Esophagus squamous epithelium (tissue), 5 donors: ENCODE measurements at places on chromosomes 4 and X. TPM values are rescaled to one million over a fixed set of nuclear protein-coding genes. Genes with fewer than 3 reads are reported as not detected.

DNA sequence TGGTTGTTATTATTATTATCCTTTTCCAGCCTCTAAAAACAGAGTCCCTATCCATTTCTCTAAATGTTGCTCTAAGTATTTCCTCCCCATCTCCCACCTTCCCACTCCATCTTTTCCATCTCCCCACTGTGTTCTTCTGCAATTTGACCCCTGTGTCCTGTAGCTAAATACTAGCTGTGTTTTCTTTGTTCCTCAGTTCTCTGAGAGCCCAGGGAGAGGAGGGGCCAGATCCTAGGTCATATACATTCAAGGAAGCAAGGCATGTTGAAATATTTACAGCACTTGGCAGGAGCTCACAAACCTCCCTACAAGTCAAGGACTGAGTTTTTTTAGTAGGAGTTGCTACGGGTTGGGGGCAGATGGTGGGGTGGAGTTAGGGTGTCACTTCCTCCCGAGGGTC, 10.5 kb downstream of the SLC16A2 start:
- no peaks in the 10 kb centered on the region for H3K27me3 ChIP-seq
- DNase-seq, result no peak
- no peaks in the 10 kb centered on the region for H3K4me1 ChIP-seq
- H3K27ac ChIP-seq, result no peak overlapping the region

DNA sequence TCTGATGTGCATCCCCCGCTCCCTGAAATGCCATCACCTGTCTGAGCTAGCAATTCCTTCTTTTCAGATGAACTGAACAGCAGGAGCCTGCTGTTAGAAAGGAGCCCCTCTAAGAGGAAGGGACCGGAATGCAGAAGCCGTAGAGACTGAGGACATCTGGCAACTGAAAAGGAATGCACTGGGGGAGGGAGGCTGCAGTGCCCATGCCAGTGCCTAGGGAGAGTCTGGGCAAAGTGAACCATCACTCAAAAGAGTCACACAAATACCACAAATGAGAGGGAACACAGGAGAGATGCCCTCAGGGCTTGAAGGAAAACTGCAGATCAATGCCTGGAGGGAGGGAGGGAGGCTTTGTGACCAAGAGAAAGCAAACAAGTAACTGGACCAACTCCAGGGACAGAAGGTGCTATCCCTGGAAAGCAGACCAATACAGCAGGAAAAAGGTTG, 93.9 kb upstream of the CBR4 start:
- H3K27me3 ChIP-seq, result no peaks in the 10 kb centered on the region
- H3K27ac ChIP-seq, result no peak overlapping the region
- H3K4me1 ChIP-seq, result peaks cover 36% of the 10 kb centered on the region
- DNase-seq, result no peak
- no peak overlapping the region for H3K4me3 ChIP-seq

PTTG2 gene
- not detected for total RNA-seq

FGB gene
- not detected for total RNA-seq

GPRASP2 gene
- 6.1 TPM for total RNA-seq

DNA sequence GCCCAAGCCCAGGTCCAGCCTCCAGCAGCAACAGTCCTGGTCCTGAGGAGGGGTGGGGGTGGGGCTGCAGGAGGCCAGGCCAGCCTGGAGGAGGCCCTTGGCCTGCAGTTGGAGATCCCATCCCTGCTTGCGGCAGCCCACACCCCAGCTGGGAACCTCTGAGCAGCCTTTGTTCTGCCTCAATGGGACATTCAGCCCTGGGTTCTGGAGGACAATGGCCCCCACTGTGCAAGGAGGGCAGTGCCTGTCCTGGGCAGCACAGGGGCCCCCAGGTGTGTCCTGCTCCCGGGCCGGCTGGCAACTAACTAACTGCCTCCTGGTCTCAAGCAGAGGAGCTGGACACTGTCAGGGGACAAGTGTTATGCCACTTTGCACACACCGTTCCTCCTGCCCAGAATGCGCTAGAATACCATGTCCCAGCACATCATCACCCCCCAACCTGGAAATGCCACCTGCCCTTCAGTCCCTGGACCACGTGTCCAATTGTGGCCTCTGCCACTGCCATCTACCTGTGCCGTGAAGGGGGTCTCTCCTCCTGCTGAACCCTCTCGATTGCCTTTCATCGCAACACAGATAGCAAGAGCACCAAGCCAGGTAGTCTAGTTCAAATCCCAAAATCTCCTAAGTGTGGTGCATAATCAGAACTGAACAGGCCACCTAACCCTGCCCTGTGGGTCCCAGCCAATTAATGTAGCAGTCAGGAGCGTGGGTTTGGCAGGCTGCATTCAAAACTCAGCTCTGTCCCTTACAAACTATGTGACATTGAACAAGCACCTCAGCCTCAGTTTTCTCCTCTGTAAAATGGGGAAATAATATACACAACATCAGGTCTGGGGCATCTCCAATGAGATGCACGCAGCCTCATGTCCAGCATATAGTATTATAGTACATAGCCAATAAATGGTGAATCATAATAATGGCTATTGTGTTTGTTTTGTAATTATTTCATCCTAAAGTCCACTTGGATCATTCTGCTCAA, 8.8 kb downstream of the PPP2R2C start:
- DNase-seq, result no peak
- no peak overlapping the region for H3K27ac ChIP-seq
- H3K4me1 ChIP-seq, result no peaks in the 10 kb centered on the region
- no peaks in the 10 kb centered on the region for H3K36me3 ChIP-seq
- no peaks in the 10 kb centered on the region for H3K27me3 ChIP-seq

ATOH1 gene
- not detected for total RNA-seq

RAB39B gene
- 0.18 TPM for total RNA-seq

POU4F2 gene
- not detected for total RNA-seq

RAB33B gene
- total RNA-seq, result 6.0 TPM

GRCh38 chrX:55011294-55011693, 11.1 kb downstream of the APEX2 start:
- H3K4me3 ChIP-seq, result no peak overlapping the region
- no peaks in the 10 kb centered on the region for H3K27me3 ChIP-seq
- DNase-seq, result no peak

ETDB gene
- not detected for total RNA-seq

ASB11 gene
- total RNA-seq, result not detected

DNA sequence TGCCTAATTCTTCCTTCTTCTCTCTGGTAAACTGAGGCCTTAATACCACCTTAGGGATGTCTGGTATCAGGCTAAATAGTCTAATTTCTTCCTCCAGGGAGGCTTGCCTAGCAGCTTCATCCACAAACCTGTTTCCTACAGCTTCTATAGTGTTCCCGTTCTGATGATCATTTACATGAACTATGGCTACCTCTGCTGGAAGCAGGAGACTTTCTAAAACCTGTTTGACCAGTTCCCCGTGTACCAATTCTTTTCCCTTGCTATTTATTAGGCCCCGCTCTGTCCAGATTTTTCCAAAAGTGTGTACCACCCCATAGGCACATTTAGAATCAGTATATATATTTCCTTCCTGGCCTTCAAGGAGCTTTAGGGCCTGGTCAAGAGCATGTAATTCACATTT, 5.8 kb upstream of the USP38 start:
- H3K4me1 ChIP-seq, result no peaks in the 10 kb centered on the region
- H3K27me3 ChIP-seq, result no peaks in the 10 kb centered on the region
- no peak for DNase-seq
- no peak overlapping the region for H3K27ac ChIP-seq
- no peak overlapping the region for H3K4me3 ChIP-seq

DNA sequence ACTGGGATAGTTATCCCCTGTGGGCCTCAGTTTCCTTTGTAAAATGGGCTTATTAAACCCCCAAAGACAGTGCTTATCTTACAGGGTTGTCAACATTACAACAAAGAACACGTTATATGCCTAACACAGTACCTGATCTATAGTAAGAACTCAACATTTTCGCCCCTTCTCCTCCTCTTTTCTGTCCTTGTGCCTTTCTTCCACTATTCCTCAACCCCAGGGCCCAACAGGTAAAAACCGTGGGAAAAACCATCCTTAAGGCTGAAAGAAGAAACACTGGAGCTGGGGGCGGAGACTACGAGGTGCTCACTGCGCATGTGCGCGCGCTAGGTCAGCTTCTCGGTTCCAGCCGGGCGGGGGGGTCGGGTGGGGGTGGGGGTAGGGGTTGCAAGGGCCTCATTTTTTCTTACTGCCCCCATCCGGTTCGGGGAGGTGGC, 426 bp upstream of the XIAP start:
- DNase-seq, result no peak
- peak overlapping the region; percentile 69 for H3K4me3 ChIP-seq
- H3K27me3 ChIP-seq, result no peaks in the 10 kb centered on the region
- H3K36me3 ChIP-seq, result no peaks in the 10 kb centered on the region

- H3K27me3 ChIP-seq, result no peaks in the 10 kb centered on the region
- H3K27ac ChIP-seq, result no peak overlapping the region
- no peak overlapping the region for H3K4me3 ChIP-seq
- no peak for DNase-seq
- no peaks in the 10 kb centered on the region for H3K36me3 ChIP-seq
These were observed 134.9 kb upstream of the LEF1 start for GRCh38 chr4:108303488-108304177.

GRCh38 chr4:61182915-61183314, 17.2 kb upstream of the ADGRL3 start:
- no peaks in the 10 kb centered on the region for H3K4me1 ChIP-seq
- no peaks in the 10 kb centered on the region for H3K36me3 ChIP-seq
- no peaks in the 10 kb centered on the region for H3K27me3 ChIP-seq
- no peak for DNase-seq
- no peak overlapping the region for H3K4me3 ChIP-seq

GRCh38 chr4:6085028-6085690, 66.9 kb upstream of the C4orf50 start:
- H3K27me3 ChIP-seq, result no peaks in the 10 kb centered on the region
- no peaks in the 10 kb centered on the region for H3K4me1 ChIP-seq
- no peak overlapping the region for H3K27ac ChIP-seq

- H3K4me1 ChIP-seq, result no peaks in the 10 kb centered on the region
- no peak overlapping the region for H3K27ac ChIP-seq
- no peak overlapping the region for H3K4me3 ChIP-seq
These were observed 128.5 kb downstream of the LRBA start for GRCh38 chr4:150886597-150886996.

GRCh38 chr4:126018274-126018673, 703.5 kb downstream of the FAT4 start:
- no peak overlapping the region for H3K27ac ChIP-seq
- H3K27me3 ChIP-seq, result no peaks in the 10 kb centered on the region
- H3K4me3 ChIP-seq, result no peak overlapping the region
- H3K36me3 ChIP-seq, result no peaks in the 10 kb centered on the region
- no peaks in the 10 kb centered on the region for H3K4me1 ChIP-seq

SORBS2 gene
- total RNA-seq, result 286 TPM

- DNase-seq, result no peak
- no peak overlapping the region for H3K27ac ChIP-seq
- H3K4me1 ChIP-seq, result no peaks in the 10 kb centered on the region
- H3K36me3 ChIP-seq, result no peaks in the 10 kb centered on the region
These were observed 550.9 kb upstream of the BOD1L1 start for GRCh38 chr4:14178421-14178820.

GRCh38 chrX:49071877-49072711, 1.7 kb downstream of the PRAF2 start:
- H3K4me1 ChIP-seq, result peaks cover 7% of the 10 kb centered on the region
- DNase-seq, result no peak
- H3K4me3 ChIP-seq, result peak overlapping the region; percentile 68
- H3K27ac ChIP-seq, result peak overlapping the region; percentile 61
- H3K36me3 ChIP-seq, result no peaks in the 10 kb centered on the region

- no peaks in the 10 kb centered on the region for H3K36me3 ChIP-seq
- no peak for DNase-seq
- H3K27ac ChIP-seq, result no peak overlapping the region
- H3K27me3 ChIP-seq, result no peaks in the 10 kb centered on the region
These were observed 400.6 kb downstream of the IL15 start for GRCh38 chr4:142036795-142037583.

- peaks cover 34% of the 10 kb centered on the region for H3K27me3 ChIP-seq
- H3K36me3 ChIP-seq, result no peaks in the 10 kb centered on the region
- no peak for DNase-seq
- no peak overlapping the region for H3K27ac ChIP-seq
- peaks cover 36% of the 10 kb centered on the region for H3K4me1 ChIP-seq
These were observed 826 bp downstream of the POU4F2 start for GRCh38 chr4:146639506-146639932.

DNA sequence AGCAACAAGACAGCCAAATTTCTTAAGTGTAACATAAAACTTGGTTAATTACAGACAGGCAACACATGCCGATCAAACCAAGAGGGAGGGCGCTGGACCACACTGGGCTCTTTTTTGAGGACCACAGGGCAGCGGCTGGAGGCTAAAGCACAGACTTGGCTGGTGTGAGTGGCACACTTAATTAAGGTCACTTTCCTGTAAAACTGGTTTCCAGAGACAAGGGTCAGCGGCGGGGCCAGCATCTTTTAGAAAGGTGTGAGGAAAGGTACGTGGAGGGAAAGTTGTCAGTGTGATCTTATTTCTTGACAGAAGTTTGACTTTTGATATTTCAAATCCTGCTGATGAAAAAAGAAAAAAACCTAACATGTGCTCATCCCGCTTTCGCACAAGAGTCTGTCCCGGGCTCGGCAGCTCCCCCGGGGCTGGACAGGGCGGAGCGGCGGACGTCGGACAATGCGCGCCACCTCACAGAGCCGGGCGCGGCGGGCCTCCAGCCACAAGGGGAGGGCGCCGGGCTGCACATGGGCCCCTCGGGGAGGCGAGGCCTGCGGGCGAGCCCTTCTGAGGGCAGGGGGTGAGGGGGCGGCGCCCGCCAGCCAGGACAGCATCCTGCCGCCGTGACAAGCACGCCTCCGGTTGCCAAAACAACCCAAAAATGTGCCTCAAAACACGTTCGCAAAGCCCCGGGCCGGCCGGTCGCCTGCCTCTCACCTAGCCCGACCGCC, 660 bp upstream of the HSPA4L start:
- H3K27me3 ChIP-seq, result no peaks in the 10 kb centered on the region
- DNase-seq, result no peak
- no peaks in the 10 kb centered on the region for H3K36me3 ChIP-seq

REPS2 gene
- total RNA-seq, result 0.97 TPM

DNA sequence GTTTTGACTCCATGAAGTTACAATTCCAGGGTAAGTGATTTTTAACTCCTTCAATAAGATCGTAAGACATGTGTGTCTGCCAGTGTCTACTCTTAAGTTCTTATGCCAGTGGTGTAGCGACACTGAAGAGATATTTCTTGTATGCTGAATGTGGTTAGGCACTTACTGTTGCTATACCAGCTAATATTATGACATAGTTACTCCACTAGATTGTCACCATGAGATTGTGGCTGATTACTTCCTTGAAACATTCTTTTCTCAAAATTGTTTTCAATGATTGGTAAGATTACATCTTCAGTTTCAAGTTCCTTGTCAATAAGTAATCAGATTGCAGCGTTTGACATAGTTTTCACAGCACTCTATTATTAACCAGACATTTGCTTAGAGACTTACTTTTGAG, 60.6 kb upstream of the PAGE5 start:
- H3K4me1 ChIP-seq, result no peaks in the 10 kb centered on the region
- DNase-seq, result no peak
- H3K36me3 ChIP-seq, result no peaks in the 10 kb centered on the region
- H3K4me3 ChIP-seq, result no peak overlapping the region
- no peaks in the 10 kb centered on the region for H3K27me3 ChIP-seq

DNA sequence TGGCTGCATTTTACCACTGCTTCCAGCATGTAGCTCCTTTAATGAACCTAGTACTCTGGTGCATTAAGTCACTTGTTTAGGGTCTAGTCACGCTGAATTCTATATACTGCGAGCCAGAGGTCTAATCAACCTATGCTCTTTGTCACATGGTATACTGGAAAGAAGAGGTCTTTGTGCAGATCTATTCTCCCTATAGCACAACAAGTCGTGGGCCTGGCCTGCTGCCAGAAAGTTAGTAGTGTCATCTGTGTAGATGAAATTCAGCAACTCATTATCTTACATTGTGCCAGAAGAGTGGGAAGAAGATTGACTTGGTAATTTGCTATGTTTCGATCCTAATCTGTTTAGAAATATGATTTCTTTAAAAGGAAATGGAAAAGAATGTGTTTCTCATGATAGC, 80.8 kb downstream of the AWAT2 start:
- no peaks in the 10 kb centered on the region for H3K27me3 ChIP-seq
- no peaks in the 10 kb centered on the region for H3K36me3 ChIP-seq
- no peak overlapping the region for H3K27ac ChIP-seq
- no peaks in the 10 kb centered on the region for H3K4me1 ChIP-seq
- H3K4me3 ChIP-seq, result no peak overlapping the region

FBXW7 gene
- total RNA-seq, result 33.1 TPM
